ENCODE measurements at places on chromosomes 6 and 20. TPM values are rescaled to one million over a fixed set of nuclear protein-coding genes. Genes with fewer than 3 reads are reported as not detected.

Gene FGD2
- total RNA-seq, result 0.06 TPM

Gene CRYBG1
- total RNA-seq, result 0.40 TPM

Gene NKX2-4
- not detected for total RNA-seq

Gene HLA-DPA1
- total RNA-seq, result 1.5 TPM

Gene GPRC6A
- not detected for total RNA-seq

Gene SMPDL3A
- total RNA-seq, result 2.0 TPM

Gene PTCRA
- total RNA-seq, result not detected

Gene ZNF334
- 45.9 TPM for total RNA-seq

Gene RAMACL
- 0.56 TPM for total RNA-seq

Gene RAET1E
- total RNA-seq, result not detected

Gene ANGPT4
- 0.06 TPM for total RNA-seq

Gene MDFI
- total RNA-seq, result 29.5 TPM

GRCh38 chr6:156953479-156954146 lies 176.4 kb downstream of the ARID1B start:
- peak; percentile 85 for DNase-seq
- H3K4me3 ChIP-seq, result no peak overlapping the region
- no peaks in the 10 kb centered on the region for H3K27me3 ChIP-seq
- no peaks in the 10 kb centered on the region for H3K36me3 ChIP-seq

GRCh38 chr6:40128127-40128526 lies 193.9 kb upstream of the MOCS1 start:
- no peak for DNase-seq
- no peaks in the 10 kb centered on the region for H3K36me3 ChIP-seq
- no peaks in the 10 kb centered on the region for H3K4me1 ChIP-seq
- H3K27me3 ChIP-seq, result no peaks in the 10 kb centered on the region
- no peak overlapping the region for H3K4me3 ChIP-seq

- H3K36me3 ChIP-seq, result no peaks in the 10 kb centered on the region
These were observed 25.7 kb downstream of the PPP1R16B start for GRCh38 chr20:38831049-38831691.

- no peaks in the 10 kb centered on the region for H3K36me3 ChIP-seq
- H3K4me1 ChIP-seq, result no peaks in the 10 kb centered on the region
- H3K27ac ChIP-seq, result no peak overlapping the region
- no peak for DNase-seq
- no peak overlapping the region for H3K4me3 ChIP-seq
These were observed 26.8 kb upstream of the SLC9A8 start for GRCh38 chr20:49785852-49786175.

GRCh38 chr6:54307439-54307910 lies 766 bp upstream of the TINAG start:
- H3K4me1 ChIP-seq, result no peaks in the 10 kb centered on the region
- H3K27ac ChIP-seq, result no peak overlapping the region
- no peaks in the 10 kb centered on the region for H3K27me3 ChIP-seq
- no peak for DNase-seq
- no peak overlapping the region for H3K4me3 ChIP-seq

DNA sequence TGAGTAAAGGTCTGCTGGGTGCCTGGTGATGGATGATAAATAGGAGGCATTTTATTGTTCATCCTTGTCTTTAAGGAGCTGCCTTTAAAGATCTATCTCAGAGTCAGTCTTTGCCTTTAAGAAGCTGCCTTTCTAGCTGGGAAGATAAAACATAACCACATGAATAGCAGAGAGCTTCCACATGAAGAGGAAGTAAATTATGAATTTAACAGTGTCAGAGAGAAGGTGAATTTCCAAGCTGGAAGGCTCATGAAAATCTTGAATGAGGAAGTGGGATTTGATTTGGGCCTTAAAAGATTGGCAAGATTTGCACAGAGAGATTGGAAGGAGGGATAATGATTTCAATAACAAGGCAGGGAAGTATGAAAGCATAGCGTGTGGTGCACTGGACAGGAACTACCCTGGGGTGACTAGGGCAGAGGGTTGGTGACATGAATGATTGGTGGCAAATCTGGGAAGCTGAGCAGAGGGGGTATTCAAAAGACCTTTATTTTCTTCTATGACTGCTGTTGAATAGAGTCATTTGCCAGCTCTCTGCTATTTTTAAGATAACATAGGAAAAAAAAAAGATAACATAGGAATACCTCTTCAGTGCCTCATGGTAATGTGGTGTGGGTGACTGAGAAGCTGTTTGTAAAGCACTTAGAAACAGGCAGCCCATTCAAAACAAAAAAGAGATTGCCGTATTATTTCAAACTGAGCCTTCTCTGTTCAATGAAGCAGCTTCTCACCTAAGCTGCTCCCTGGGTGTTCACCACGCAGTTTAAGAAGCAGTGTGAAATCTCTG lies 591.6 kb downstream of the PKHD1 start:
- H3K4me1 ChIP-seq, result peaks cover 21% of the 10 kb centered on the region
- no peak overlapping the region for H3K4me3 ChIP-seq
- H3K27me3 ChIP-seq, result no peaks in the 10 kb centered on the region

GRCh38 chr6:53431704-53432103 lies 83.0 kb upstream of the ELOVL5 start:
- H3K27me3 ChIP-seq, result no peaks in the 10 kb centered on the region
- H3K27ac ChIP-seq, result no peak overlapping the region
- no peak for DNase-seq
- no peaks in the 10 kb centered on the region for H3K4me1 ChIP-seq
- no peaks in the 10 kb centered on the region for H3K36me3 ChIP-seq

GRCh38 chr20:51356871-51357270 lies 185.6 kb downstream of the NFATC2 start:
- no peak overlapping the region for H3K4me3 ChIP-seq
- no peak overlapping the region for H3K27ac ChIP-seq
- H3K27me3 ChIP-seq, result no peaks in the 10 kb centered on the region
- no peaks in the 10 kb centered on the region for H3K36me3 ChIP-seq

DNA sequence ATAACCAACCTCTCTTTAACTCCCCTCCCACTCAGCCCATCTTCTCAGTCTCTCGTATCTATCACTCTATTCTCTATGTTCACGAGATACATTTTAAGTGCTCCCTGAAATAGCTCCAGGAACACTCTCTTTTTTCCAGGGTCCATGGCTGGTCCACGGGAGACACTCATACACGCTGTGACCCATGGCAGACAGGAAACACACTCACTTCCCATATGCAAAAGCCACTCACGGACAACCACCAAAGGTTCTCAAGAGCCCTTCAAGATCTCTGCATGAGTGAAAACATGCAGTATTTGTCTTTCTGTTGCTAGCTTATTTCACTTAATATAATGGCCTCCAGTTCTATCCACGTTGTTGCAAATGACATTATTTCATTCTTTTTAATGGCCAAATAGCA lies 71.4 kb upstream of the PCSK2 start:
- DNase-seq, result no peak
- no peak overlapping the region for H3K4me3 ChIP-seq
- no peaks in the 10 kb centered on the region for H3K36me3 ChIP-seq
- H3K27me3 ChIP-seq, result no peaks in the 10 kb centered on the region
- peaks cover 3% of the 10 kb centered on the region for H3K4me1 ChIP-seq

DNA sequence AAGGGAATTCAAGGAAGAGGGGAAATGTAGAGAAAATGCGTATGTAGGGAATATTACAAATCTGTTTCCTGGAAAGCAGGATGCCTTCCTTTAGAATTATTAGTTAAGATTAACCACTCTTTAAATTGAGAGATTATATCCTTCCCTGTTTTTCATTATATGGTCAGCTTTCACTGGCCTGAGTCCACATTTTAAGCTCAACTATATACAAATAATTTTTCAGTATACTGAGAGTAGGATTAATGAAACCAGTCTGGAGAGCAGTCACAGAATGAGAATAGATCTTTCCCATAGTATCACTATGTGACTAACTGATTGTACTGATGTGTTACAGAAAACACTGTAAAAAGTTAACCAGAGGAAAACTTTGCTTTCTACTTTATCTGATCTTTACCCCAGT lies 306.3 kb downstream of the LAMA2 start:
- no peak overlapping the region for H3K4me3 ChIP-seq
- H3K36me3 ChIP-seq, result no peaks in the 10 kb centered on the region
- no peak for DNase-seq
- H3K27me3 ChIP-seq, result no peaks in the 10 kb centered on the region
- no peak overlapping the region for H3K27ac ChIP-seq
- H3K4me1 ChIP-seq, result peaks cover 4% of the 10 kb centered on the region

- DNase-seq, result no peak
- H3K27ac ChIP-seq, result no peak overlapping the region
- H3K4me3 ChIP-seq, result no peak overlapping the region
- no peaks in the 10 kb centered on the region for H3K4me1 ChIP-seq
- H3K36me3 ChIP-seq, result no peaks in the 10 kb centered on the region
These were observed 54.0 kb downstream of the RIN2 start for GRCh38 chr20:19812056-19812455.

DNA sequence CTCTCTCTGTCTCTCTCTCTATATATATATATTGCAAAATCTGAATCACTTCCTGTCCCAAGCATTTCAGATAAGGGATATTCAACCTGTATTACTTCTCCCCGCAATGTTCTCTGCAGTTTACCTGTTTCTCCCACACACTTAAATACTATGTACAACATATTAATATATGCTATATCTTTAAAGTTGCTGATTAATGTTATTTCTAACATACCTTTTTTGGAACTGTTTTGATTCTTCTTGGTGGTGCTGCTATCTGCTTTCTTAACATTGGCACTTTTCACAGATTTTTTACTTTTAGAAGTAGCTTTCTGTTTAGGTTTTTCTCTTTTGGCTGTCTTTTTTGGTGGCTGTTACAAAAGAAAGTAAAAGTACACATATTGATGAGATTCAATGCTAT lies 27.2 kb downstream of the DEK start:
- peaks cover 46% of the 10 kb centered on the region for H3K36me3 ChIP-seq
- no peaks in the 10 kb centered on the region for H3K27me3 ChIP-seq
- no peak overlapping the region for H3K27ac ChIP-seq
- DNase-seq, result no peak

GRCh38 chr6:11397622-11398450 lies 139.7 kb upstream of the TMEM170B start:
- no peak overlapping the region for H3K27ac ChIP-seq
- H3K4me3 ChIP-seq, result no peak overlapping the region
- H3K36me3 ChIP-seq, result no peaks in the 10 kb centered on the region
- H3K4me1 ChIP-seq, result peaks cover 13% of the 10 kb centered on the region
- no peak for DNase-seq

DNA sequence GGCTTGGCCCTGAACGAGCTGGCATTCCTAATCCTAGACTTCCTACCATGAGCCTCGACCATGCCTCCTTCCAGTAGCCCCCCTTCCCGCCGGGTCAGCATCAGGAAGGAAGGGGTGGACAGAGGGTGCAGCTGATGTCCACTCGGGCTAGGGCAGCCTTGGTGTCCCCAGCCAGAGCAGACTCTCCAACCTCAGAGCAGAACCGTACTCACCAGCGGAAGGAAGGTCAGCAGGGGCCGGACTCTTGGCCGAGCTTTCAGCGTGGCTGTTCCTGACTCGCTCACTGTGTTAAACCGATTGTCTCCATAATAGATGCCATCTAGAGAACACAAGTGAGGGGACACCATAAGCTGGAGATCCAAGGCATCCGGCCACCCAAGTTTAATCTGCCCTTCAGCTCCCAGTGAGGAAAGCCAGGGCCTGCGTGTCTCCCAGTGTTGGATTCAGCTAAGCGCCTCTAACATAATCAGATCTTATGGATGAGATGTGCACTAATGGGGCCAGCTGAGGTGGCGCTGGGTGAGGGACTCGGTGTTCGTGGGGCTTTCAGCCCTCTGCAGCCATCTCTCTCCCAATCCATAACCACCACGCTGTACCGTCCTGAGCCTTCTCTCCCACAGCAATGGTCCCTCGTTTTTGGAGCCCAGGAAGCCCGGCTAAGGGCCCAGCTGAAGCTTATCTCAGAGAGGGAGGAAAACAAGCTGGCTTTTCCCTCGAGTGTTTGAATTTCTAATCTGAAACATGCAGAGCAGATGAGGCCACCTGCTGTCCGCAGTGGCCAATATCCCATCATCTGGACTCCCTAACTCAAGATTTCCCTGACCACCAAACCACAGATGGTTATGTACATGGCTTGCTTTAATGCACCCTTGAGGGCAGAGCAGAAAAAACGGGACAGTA lies 13.7 kb downstream of the C6orf132 start:
- no peak overlapping the region for H3K4me3 ChIP-seq
- H3K27me3 ChIP-seq, result no peaks in the 10 kb centered on the region
- no peaks in the 10 kb centered on the region for H3K36me3 ChIP-seq

DNA sequence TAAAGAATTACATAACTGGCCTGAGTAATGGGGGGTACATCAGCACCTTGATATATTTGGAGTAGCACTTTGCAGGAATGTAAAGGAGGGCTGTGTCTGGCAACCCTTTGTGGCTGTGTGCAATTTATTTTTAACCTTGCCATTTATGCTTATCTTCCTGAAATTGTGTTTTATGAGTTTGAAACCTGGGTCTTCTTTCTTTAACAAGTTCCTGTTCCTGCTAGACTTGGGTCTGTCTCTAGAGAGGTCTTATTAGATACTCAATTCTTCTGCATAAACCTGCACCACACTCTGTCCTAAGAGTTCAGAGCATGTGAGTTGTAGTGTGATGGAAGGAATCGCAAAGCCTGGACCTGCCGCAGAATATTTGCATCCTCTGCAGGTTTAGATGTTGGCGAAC lies 181.0 kb downstream of the JARID2 start:
- H3K4me1 ChIP-seq, result peaks cover 48% of the 10 kb centered on the region
- no peaks in the 10 kb centered on the region for H3K36me3 ChIP-seq
- H3K27me3 ChIP-seq, result no peaks in the 10 kb centered on the region
- H3K4me3 ChIP-seq, result no peak overlapping the region
- no peak overlapping the region for H3K27ac ChIP-seq

GRCh38 chr6:89471287-89471867 lies 38.4 kb downstream of the ANKRD6 start:
- peaks cover 16% of the 10 kb centered on the region for H3K4me1 ChIP-seq
- H3K4me3 ChIP-seq, result no peak overlapping the region
- no peaks in the 10 kb centered on the region for H3K36me3 ChIP-seq
- H3K27me3 ChIP-seq, result no peaks in the 10 kb centered on the region

DNA sequence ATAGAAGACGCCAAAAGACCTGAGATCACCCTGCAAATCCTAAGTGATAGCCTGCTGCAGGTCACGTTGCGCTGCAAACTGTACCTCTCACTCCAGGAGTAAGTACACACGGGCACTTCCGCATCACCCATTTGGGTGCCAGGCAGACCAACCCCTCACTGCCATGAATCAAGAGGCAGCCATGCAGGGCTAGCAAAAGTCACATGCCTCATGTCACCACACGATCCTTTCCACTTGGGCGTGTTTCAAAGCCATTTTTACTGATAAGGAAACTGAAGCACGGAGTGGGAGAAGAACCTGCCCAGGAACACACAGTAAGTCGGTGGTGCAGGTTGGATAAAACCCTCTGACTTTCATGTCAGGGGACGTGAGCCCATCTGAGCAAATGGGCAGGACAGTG lies 37.0 kb downstream of the BPIFB1 start:
- H3K27ac ChIP-seq, result no peak overlapping the region
- no peaks in the 10 kb centered on the region for H3K36me3 ChIP-seq
- no peaks in the 10 kb centered on the region for H3K27me3 ChIP-seq
- H3K4me3 ChIP-seq, result no peak overlapping the region

- H3K4me3 ChIP-seq, result no peak overlapping the region
- no peaks in the 10 kb centered on the region for H3K36me3 ChIP-seq
- no peak overlapping the region for H3K27ac ChIP-seq
- H3K4me1 ChIP-seq, result peaks cover 9% of the 10 kb centered on the region
These were observed 33.0 kb downstream of the SPATA2 start for GRCh38 chr20:49882171-49882970.

GRCh38 chr6:26105109-26105730 lies 18.0 kb downstream of the HFE start:
- peaks cover 13% of the 10 kb centered on the region for H3K4me1 ChIP-seq
- H3K4me3 ChIP-seq, result no peak overlapping the region
- no peak overlapping the region for H3K27ac ChIP-seq
- no peak for DNase-seq
- H3K27me3 ChIP-seq, result no peaks in the 10 kb centered on the region

GRCh38 chr6:48978016-48978415 lies 485.0 kb downstream of the MMUT start:
- no peaks in the 10 kb centered on the region for H3K27me3 ChIP-seq
- no peaks in the 10 kb centered on the region for H3K36me3 ChIP-seq
- no peaks in the 10 kb centered on the region for H3K4me1 ChIP-seq
- DNase-seq, result no peak
- H3K4me3 ChIP-seq, result no peak overlapping the region

Measured in neural progenitor cell (in vitro differentiated cells).